ENCODE measurements at places on chromosomes 12 and 14.

DNA sequence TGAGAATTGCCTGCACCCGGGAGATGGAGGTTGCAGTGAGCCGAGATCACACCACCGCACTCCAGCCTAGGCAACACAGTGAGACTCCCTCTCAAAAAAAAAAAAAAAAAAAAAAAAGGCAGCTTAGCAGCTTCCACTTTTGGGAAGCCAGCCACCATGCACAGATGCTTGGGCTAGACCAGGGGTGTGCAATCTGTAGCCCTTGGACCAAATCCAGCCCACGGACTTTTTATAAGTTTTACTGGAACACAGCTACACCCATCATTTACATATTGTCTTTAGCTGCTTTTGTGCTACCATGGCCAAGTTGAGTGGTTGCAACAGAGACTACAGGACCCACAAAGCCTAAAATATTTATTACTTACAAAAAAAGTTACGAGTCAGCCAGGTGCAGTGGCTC is 6.7 kb downstream of the CIT start:
- DNase-seq, result no peak

GRCh38 chr12:11578461-11578993 is 70.9 kb upstream of the ETV6 start:
- no peak for DNase-seq

DNA sequence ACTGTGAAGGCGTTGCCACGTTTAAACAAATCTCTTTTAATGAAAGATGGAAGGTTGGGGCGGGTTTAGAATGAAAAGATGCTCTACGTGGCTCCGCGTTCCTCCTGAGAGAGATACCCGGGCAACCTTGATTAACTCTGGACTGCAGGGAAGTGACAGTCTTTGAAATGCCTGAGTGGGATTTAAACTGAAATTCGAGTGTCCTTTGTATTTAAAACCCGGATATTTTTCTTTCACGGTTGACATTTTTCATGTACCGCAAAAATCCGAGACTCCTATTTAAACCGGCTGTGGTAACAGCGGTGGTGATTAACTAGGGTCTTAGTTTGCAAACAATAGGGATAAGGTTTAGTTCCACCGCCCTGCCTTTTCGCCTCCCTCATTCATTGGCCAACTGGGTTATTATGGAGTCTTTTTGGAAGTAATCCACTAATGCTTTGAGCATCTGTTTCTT is 707 bp downstream of the G2E3 start:
- no peak for DNase-seq

GRCh38 chr12:132638541-132639408 is 20.2 kb downstream of the P2RX2 start:
- no peak for DNase-seq

DNA sequence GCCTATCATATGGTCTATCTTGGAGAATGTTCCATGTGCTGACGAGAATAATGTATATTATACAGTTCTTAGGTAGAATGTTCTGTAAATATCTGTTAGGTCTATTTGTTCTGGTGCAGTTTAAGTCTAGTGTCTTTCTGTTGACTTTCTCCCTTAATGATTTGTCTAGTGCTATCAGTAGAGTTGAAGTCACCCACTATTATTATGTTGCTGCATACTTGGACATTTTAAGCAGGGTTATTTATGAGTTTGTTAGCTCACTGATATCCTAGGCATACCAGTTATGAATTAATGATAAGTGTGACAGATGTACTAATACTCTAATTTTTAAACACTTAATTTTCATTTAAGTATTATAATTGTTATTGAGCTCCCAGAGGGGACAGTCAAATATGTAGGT is 292.5 kb downstream of the AKAP6 start:
- no peak for DNase-seq

DNA sequence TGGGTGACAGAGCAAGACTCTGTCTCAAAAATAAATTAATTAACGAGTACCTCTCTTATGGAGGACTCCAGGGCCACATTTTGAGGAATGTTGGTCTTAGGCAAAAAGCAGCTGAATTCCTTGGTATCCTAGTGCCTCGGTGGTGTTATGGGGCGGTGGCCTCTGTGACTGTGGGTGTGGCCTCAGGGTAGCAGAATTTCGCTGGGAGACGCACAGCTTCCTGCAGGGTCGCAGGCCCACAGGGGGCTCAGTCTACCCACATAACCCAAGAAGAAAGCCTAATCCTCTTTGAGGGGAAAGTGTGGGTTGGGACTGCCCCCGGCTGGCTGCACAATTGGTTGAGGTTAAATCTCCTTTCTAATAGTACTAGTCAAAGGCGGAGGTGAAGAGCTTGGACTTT is 11.2 kb upstream of the SERPINA4 start:
- DNase-seq, result no peak

DNA sequence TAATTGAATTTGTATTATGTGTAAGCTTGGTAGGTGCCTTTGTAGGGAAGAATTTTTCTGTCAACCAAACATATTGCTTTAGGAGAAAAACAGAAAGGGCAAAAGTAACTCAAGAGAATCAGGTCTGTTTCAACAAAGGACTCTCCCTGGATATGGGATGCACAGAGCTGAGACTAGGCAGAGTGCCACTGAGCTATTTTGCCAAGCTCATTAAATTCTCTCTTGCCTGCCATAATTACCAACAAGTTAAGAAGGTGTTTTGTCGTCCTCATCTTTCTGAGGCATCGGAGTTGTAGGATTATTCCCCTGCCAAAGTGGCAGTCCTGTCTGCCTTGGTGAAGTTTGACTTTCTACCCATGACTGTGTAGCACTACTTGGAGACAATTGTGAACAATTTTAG is 438.9 kb upstream of the SEL1L start:
- DNase-seq, result no peak

GRCh38 chr12:92614502-92614901 is 88.3 kb upstream of the PLEKHG7 start:
- DNase-seq, result no peak

DNA sequence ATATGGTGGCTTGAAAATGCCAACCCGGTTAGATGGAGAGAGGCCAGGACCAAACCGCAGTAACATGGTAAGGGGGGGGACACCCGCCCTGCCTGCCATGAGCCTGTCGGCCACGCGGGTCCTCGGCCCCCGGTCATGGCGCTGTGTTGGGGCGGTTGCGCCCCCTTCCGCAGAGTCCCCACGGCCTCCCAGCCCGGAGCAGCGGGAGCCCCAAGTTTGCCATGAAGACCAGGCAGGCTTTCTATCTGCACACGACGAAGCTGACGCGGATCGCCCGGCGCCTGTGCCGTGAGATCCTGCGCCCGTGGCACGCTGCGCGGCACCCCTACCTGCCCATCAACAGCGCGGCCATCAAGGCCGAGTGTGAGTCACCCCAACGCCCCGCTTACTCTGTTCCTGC is 10.1 kb upstream of the CRIP2 start:
- DNase-seq, result no peak

GRCh38 chr14:83419420-83419819 is 1885.8 kb upstream of the SEL1L start:
- DNase-seq, result no peak

GRCh38 chr12:66497008-66497897 is 181.6 kb downstream of the GRIP1 start:
- no peak for DNase-seq

DNA sequence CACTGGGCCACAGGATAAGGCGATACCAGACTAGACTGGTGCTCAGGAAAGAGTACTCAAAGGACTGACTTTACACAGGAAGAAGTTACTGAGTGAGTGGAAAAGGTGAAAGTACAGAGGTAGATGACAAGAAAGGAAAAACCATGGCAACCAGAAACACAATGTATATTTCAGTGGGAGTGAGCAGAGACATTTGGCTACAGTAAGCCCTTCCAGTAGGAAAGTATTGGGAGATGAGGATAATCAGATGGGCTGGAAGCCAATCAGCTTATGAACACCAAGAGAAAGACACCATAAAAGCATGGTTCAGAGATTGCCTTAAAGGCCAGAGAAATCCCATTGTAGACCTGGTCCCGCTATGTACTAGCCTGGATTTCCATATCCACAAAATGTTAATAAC is 51.6 kb downstream of the TMTC1 start:
- DNase-seq, result no peak

GRCh38 chr12:59079002-59079401 is 158.7 kb upstream of the LRIG3 start:
- DNase-seq, result no peak

GRCh38 chr14:88551094-88551870 is 3.5 kb downstream of the PTPN21 start:
- DNase-seq, result peak; percentile 21

All from activated gamma-delta T cell treated with Interleukin-2 at 50 U/mL for 16 hours (primary cell).